ENCODE measurements at places on chromosomes 4 and X. TPM values are rescaled to one million over a fixed set of nuclear protein-coding genes. Genes with fewer than 3 reads are reported as not detected.

The PABPC5 gene
- total RNA-seq: 1.5 TPM

DNA sequence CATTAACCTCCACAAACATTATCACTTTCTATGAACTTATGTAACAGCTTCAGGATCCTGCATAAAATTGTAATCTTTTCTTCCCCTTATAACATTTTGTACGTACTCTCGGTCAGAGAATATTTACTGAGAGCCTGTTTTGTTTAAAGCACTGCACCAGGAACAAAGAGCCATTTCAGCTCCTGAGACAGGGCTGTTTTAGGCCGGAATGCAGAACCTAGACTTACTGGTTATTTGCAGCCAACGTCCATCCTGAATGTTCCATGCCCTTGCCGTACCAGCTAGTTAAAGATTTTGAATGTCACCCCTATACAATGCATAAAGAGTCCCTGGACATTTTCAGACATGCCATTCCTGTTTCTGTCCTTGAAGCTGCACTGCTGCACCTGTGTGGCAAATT is 248.8 kb downstream of the PCDH7 start:
- no peak for DNase-seq

The TCP11X2 gene
- not detected for total RNA-seq

The STBD1 gene
- total RNA-seq: 0.59 TPM

- DNase-seq: no peak
Observed at GRCh38 chr4:181293014-181293413, 950.2 kb upstream of the TENM3 start.

DNA sequence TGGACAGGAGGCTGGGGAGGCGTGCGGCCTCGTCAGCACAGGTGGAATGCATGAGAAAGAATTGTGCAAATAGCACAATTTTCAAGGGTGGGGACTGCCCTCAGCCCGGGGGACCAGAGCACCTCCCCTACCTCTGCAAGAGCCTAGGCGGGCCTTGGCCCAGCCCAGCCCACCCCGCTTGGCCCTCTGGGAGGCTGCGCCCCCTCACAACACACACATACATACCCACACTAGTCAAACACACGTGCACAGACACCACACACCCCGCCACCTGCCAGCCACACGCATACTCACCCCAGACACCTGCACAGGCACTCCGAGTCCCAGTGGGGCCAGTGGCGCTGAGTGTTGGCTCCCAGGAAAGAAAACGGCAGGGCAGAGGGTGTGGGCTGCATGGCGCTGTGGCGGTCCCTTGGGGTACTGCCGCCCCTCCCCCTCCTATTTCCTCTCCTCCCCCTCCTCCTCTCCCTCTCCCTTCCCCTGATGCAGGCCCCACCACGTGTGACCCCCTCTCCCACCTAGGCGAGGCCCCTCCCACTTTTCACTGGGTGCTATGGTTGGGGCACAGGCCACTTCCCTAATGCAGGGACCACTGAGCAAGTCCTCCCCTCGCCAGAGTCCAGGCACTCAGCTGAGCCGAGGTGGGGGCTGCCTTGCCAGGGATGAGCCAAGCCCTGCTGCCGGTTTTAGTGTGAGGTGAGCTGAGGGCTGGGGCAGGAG is 84.5 kb downstream of the FAM53A start:
- no peak for DNase-seq

The CLDN34 gene
- total RNA-seq: not detected

- no peak for DNase-seq
Observed at GRCh38 chrX:64097891-64098290, 107.6 kb downstream of the AMER1 start.

Data from uterus (tissue), 4 donors.